Amniotic epithelial cell (primary cell): ENCODE measurements at places on chromosomes 16 and 17.
A peak's percentile ranks its signal among the peaks of the same experiment; 100 is the strongest.

DNA sequence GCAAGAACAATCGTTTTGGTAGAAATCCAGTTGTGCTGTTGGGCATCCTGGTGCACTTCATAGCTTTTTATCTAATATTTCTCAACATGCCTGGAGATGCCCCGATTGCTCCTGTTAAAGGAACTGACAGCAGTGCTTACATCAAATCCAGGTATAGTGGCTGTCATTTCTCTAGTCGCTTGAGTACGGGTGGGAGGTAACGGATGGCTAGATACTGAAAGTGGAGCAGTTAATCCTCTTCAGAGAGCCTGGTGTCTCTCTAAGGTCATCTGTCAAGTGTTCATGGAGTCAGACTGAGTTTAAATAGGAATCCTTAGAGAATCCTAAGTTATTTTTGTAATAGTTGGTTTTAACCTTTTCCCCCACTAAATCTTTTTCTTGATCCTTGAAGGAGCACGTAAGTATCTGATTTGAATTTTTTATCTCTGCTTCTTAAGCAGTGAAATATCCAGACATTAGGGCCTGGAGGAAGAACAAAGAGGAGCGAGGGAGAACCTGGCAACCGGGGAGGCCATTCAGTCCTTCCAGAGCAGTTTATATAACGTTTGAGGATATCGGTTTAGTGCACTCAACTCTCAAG is 37.2 kb downstream of the MFSD11 start:
- peak; percentile 9 for DNase-seq

- DNase-seq: peak; percentile 60
These were observed 23.9 kb upstream of the KLHDC4 start for GRCh38 chr16:87789437-87790291.

DNA sequence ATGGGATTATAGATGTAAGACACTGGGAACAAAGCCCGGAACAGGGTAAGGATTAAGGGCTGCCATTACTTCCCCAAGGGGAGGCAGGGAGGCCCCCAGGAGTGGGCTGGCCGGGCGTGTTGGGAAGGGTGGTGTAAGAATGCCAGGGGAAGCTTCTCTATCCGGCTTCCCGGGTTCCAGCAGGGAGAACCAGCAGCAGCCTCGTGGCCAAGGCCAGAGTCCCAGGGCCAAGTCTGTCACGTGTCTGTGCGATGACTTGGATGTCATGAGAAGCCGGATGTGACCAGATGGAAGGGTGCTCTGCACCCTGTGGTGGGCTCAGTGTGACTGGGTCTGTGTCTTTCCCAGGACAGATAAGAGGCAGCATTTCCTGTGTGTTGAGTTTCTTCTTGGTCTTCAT is 52.1 kb downstream of the SCNN1B start:
- DNase-seq: no peak

DNA sequence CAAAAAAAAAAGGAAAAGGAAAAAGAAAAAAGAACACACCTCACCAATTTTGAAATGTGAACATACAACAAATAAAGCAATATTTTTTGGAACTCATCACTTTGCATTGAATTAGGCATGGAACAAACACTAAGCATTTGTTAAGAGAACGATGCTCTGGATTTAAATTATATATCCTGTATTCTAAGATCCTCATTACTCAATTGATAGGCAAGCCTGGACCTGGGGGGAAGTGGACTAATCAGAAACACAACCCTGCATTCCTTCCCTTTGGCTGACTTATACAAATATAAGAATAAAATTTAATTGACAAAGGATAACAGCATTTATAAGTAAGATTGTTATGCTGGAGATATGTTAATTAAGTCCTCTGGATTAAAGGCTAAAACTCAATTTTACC is 2.2 kb downstream of the GJC1 start:
- no peak for DNase-seq

DNA sequence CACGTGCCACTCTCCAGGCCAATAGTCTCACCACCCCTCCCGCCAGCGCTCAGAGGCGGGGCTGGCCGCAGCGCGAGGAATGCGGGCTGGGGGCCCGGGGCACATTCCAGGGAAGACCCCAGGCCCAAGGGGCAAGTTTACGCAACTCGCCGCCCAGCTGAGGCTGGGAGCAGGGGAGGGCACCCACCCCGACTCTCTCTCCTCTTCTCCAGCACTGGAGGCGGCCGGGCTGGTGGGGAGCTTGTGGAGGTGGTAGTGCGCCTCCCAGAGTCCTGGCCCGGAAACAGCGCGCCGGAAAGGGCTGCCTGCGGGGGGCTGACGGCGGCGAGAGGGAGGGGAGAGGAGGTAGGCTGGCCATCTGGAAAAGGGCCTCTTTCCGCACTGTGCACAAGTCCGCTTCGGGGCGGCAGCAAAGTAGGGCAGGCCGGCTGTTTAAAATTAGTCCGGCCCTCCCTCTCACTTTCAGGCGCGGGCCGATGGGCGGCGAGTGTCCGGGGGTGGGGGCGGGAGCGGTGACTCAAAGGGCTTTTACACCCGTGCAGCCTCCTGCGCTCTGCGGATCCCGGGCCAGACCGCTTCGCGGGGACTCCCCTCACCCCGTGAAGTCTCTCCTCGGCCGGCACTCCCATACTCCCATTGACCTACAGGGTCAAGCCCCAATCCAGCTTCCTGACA is 1.1 kb downstream of the FHOD1 start:
- peak; percentile 85 for DNase-seq

DNA sequence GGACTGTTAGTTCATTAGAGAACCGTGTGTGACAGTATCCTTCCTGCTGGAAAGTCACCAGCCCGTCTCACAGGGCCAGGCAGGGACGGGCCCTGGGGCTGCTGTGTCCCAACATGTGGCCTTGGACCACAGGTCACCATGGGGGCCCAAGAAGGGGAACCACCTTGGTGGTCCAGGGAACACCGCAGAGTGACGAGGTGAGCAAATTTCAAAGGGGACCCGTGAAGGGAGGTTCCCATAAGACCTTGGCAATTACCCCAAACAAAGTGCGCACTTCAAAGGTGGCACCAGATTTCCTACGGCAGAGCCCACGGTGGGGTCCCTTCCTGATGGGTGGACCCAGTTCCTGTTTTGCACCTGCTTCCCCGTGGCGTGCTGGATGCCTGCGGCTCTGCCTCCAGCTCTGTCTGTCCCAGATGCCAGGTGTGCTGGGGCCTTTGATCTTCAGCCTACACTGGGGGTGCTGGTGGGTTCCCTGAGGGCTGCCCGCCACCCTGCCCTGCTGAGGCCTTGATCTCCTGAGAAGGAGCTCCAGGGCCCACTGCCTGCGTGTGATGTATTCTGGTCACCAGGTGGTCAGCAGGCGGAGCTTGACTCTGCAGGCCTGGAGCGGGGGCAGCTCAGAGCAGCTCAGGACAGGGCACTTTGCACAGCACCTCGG is 27.0 kb downstream of the SLC7A5 start:
- no peak for DNase-seq

- peak; percentile 59 for DNase-seq
These were observed 229.8 kb downstream of the KATNIP start for GRCh38 chr16:27779641-27780164.

DNA sequence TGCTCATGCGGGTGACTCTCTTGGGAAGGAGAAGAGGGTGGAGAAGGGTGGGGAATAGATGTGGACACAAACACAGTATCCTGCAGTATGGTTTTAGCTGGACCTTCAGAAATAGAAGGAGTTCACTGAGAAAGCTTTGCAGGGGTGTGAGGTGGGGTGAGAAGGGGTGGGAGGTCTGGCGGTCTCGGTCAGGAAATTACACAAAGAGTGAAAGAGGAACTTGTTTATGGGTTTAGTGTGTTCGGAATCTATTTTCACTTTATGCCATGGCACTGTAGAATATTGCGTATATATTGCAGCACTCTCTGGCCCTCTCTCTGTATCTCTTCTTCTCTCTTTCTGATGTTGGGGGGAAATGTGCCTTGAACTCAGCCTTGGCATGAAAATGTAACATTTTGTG is 148.2 kb upstream of the GOT2 start:
- no peak for DNase-seq

GRCh38 chr17:57527221-57528057 is 217.7 kb downstream of the CCDC182 start:
- no peak for DNase-seq

DNA sequence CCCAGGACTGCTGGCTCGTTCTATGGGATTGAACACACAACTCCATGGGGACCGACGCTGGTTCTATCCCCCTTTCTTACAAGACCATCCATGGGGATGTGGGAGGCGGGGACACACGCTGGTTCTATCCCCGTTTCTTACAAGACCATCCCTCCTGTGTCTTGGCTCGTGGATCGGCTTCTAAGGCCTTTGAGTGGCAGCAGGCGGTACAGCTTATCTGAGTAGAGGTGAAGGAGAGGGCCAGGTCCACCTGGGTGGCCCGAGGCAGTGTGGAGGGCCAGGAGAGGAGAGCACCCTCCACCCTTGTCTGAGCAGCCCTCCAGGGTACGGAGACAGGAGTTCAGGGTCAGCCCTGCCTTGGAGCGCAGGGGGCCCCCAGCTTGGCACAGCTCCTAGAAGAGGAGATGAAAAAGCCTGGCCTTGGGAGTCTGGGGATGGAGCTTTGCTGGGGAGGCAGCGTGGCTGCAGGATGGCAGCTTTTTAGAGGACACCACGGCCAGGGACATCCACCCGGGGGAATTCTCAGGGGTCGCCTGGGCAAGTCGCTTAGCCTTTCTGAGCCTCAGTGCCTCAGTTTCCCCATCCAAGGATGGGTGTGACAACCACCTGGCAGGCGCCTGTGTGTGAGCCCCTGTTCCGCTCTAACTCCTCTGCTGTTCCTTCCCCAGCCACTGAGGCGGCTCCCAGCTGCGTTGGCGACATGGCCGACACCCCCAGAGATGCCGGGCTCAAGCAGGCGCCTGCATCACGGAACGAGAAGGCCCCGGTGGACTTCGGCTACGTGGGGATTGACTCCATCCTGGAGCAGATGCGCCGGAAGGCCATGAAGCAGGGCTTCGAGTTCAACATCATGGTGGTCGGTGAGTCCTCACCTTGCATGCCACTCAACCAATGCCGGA is 341.0 kb downstream of the SEC14L1 start:
- no peak for DNase-seq

DNA sequence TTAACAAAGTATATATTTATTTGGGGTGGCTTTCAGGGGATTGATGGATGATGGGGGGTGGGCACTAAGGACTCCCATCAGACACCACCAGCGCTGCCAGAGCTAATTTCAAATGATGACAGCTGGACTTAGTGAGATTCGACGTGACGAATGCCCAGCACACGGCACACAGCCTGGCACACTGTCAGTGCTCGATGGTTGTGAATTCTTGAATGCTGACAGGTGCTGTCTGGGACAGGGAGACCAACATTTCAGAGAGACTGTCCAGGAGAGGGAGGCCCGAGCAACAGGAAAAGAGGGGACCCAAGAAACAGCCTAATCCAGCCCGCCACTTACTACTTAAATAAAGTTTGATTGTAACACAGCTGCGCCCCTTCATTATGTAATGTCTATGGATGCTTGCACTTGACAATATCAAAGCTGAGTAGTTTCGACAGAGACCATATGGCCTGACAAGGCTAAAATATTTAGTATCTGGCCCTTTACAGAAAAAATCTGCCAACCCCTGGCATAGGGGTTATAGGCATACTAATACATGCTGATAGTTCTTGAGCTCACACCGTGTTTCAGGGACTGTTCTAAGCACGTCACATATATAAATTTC is 6.2 kb upstream of the MPRIP start:
- DNase-seq: no peak

DNA sequence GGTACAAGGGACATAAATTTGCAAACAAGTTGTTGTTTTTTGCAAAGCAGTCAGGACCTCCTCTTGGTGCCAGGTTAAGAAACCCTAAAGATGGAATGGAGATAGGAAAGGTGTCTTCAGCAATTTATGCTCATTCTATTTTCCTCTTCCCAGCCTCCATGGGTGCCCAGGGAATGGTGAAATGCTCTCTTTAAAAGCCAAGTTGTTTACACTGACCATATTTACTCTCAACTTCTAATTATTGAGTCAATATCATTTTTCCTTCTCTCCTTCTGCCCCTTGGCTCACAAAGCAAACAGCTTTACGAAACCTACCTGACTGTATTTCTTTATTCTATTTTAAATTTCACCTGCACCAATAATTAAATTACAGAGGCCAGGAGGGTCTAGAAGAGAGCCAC is 138.5 kb upstream of the IRX3 start:
- DNase-seq: no peak

GRCh38 chr17:62150471-62150870 is 85.4 kb upstream of the MED13 start:
- DNase-seq: no peak

- DNase-seq: no peak
These were observed 69.7 kb downstream of the WIPI1 start for GRCh38 chr17:68387435-68388218.

DNA sequence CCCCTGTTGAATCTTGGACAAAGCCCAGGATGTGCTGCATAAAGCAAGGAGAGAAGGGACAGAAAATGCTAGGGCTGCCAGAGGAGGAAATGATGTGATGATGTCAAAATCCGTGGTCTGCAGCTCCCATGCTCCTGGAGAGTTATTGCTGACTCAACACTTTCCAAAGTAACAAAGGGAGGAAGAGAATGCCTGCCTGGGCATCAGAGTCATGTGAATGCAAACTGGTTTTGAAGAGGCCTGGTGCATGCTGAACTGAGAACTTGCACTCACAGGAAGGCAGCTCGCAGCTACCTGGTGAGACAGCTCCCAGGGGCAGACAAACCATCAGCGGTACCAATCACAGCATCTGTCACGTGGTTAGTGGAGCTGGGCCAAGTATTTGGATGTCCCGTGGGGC is 2.8 kb downstream of the MARVELD3 start:
- peak; percentile 28 for DNase-seq

- no peak for DNase-seq
These were observed 63.5 kb upstream of the PLCG2 start for GRCh38 chr16:81715358-81716196.

DNA sequence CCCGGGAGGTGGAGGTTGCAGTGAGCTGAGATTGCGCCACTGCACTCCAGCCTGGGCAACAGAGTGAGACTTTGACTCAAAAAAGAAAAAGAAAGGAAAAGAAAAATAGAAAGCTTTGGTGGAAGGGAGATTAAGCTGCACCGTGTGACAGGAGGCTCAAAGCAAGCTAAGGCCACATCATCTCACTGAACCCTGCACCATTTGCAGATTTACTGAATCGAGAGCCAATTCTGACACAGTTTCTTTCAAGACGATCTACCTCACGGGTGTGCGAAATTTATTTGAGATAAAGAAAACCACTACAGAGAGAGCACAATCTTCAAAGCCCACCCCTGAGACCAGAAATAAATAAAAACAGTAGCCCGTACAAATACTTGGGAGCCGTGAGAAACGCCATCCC is 49.6 kb downstream of the RTN4RL1 start:
- DNase-seq: no peak

DNA sequence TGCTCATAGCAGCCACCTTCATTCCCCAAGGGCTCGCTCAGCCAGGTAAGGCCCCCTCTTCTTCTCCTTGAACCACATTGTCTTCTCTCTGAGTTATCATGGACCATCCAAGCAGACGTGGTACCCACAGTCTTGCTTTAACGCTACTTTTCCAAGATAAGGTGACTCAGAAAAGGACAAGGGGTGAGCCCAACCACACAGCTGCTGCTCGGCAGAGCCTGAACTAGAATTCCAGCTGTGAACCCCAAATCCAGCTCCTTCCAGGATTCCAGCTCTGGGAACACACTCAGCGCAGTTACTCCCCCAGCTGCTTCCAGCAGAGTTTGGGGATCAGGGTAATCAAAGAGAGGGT is 272 bp downstream of the CCL2 start:
- DNase-seq: no peak

GRCh38 chr16:50815382-50815781 is 73.5 kb downstream of the CYLD start:
- no peak for DNase-seq

- DNase-seq: peak; percentile 7
These were observed 96.8 kb downstream of the OMG start for GRCh38 chr17:31200287-31200686.
